ENCODE measurements at places on chromosomes 3 and 15. TPM values are rescaled to one million over a fixed set of nuclear protein-coding genes. Genes with fewer than 3 reads are reported as not detected.

DNA sequence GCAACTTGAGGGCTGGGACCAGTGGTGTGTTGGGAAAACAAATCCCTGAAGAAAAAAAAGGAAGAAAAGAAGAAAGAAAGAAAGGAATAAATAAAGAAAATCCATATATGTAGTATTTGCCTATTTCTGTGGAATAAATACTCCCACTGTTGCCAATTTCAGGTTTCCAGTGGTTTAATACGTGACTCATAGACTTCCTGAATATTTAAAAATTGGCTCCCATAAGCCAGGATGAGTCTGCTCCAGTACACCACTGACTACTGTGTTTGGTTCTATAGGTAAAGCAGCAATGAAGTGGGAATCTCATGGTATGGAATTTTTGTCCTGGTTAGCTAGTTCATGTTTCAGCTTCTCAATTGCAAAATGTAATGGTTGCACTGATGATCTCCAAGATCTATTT lies 31.6 kb downstream of the PYDC2 start:
- DNase-seq, result no peak

- no peak for DNase-seq
These were observed 67.8 kb upstream of the POLG start for GRCh38 chr15:89402518-89402805.

The CLDN1 gene
- 0.33 TPM for total RNA-seq

The ZNF501 gene
- 1.4 TPM for total RNA-seq

- no peak for DNase-seq
These were observed 105.5 kb downstream of the NLGN1 start for GRCh38 chr3:173502983-173503568.

The RLBP1 gene
- not detected for total RNA-seq

The GPR171 gene
- total RNA-seq, result 159 TPM

- DNase-seq, result no peak
These were observed 11.8 kb downstream of the SSR3 start for GRCh38 chr3:156543043-156543555.

DNA sequence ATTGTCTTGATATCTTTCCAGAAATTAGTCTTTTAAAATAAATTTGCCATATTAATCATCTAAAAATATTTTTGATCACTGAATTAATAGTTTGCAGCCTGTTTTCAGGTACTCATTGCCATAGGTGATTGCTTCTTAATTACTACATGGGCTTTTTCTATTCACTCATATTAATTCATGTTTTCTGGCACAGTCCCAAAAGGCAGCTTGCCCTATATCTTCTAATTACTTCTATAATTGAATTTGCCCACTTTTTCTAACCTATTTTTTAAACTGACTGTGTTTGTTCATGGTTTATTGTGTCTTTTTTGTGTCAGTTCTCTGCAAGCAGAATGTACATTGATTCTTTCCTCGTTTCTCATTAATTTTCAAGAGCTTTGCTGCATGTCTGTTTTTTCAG lies 85.7 kb upstream of the SOX2 start:
- DNase-seq, result no peak
